ENCODE measurements at places on chromosomes 2 and 18.
A peak's percentile ranks its signal among the peaks of the same experiment; 100 is the strongest.

DNA sequence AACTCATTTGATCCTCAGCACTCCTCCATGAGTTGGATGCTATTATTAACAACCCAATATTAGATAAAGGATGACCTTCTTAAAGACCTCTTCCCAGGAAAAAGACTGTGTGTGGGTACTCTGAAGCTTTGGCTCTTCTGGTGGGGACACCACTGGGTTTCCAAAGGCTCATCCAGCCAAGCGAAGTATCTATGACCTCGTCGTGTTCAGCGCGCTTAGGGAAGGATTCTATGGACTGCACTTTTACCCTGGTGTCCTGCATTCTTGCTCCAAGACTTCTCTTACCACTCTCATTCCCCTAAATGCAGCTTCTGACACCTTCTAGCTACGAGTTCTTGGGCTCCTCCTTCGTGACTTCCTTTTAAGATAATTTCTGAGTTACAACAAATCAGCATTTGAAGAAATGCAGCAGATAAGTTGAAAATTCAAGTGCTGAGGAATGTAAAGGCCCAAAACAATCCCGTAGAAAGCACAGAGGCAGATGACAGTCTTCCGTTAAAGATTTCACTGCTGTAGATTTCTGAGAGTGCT is 673 bp upstream of the HNMT start:
- DNase-seq = no peak

DNA sequence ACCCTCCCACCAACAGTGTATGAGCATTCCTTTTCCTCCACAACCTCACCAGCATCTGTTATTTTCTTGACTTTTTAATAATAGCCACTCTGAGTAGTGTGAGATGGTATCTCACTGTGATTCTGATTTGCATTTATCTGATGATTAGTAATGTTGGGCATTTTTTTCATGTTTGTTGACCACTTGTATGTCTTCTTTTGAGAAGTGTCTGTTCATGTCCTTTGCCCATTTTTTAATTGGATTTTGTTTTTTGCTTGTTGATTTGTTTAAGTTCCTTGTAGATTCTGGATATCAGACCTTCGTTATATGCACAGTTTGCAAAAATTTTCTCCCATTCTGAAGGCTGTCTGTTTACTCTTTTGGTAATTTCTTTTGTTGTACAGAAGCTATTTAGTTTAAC is 59.1 kb downstream of the SP100 start:
- no peak for DNase-seq

GRCh38 chr2:41828052-41828643 is 219.7 kb upstream of the PKDCC start:
- no peak for DNase-seq

DNA sequence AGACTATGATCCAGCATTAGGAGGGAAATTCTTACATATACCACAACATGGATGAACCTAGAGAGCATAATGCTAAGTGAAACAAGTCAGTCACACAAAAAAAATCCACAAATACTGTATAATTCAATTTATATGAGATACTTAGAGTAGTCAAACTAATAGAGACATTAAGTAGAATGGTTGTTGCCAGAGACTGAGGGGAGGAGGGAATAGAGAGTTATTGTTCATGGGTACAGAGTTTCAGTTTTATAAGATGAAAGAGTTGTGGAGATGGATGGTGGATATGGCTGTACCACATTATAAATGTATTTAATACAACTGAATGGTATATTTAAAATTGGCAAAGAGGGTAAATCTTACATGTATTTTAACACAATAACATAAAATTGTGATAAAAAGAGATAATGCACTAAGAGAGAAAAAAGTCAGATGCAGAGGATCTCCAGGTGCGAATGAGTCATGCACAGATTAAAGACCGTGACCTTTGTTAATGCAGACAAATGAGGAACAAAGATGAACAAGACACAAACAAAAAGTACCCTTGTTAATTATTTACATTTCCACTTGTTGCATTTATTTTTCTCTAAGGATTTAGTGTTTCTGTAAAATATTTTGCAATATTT is 541.7 kb upstream of the MEX3C start:
- no peak for DNase-seq

DNA sequence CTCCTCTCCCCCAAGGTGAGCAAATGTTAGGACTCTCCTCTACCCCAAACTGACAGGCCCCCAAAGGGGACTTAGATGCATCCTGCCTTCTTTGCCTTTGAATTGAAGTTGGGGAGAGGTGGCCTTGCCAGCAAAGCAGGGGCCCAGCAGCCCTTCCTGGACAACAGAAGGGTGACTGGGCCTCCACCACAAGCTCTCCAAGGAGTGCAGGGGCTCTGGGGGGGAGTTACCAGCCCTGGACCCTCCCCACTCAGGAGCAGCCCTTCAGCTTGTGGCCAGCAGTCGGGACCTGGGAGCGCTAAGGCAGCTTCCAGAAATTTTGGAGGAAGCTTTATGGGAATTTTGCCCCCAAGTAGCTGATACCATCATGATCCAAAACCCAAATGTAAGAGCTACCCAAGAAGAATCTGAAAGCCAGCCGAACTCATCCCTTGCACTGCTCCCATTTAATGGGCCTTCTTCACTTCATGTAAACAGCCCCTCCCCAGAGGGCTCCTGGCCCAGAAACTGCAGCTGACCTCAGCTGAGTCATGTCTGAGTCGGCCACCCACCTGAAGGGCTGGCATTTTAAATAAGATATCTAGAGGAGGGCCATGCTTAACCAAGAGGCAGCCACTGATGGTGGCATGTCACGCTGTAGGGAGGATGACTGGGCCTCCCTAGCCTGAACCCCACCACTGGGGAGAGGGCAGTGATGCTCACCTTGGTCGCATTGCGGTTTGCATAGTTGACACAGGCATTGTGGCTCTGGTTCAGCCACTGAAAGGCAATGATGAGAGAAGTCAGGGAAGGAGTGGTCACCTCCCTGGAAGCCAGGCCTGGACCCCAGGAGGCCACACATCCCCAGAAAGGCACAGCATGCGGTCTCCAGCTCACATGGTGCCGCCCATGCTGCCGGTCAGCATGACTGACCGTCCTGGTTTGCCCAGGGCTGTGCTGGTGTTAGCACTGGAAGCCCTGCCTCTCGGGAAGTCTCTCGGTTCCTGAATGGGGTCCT is 71.5 kb downstream of the SFXN5 start:
- peak; percentile 45 for DNase-seq

DNA sequence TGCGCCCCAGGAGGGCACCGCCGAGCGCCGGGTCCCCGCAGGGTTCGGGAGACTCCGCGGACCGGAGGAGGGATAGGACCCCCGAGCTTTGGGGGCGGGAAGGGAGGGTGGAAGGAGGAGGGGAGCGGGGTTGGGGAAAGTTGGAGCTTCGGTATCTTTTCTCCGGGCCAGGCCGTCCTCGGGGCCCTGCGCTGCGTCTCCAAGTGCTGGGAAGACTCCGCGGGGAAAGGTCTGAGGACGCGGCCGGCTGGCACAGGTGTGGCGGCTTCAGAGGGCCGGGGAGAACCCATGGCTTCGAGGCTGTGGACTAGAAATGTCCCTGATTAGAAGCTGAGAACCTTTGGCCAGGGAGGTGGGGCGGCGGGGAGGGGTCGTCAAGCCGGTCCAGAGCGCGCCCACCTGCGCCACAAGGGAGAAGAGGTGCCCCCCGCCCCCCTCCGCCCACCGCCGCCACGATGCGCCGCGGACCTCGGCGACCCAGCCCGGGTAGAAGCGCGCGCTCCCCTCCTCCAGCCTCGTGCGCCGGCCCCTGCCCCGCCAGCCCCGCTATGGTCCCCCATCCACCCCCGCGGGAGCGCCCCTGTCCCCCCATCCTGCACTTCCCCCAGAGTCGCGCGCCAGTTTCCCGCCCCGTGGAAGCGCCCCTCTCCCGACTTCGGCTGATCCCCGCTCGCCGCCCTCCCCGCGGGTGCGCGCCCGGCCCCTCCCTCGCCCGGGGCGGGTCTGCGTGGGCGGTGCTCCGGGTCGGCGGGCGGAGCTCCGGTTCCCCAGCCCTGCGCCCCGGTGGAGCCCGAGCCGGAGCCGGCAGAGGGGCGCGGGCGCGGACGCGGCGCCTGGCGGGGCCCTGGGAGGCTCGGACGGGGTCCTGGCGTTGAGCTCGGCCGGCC is at the start of gene SNTG2:
Gene SNTG2, plus strand, starts transcription at position 770 of the 887 bp plus-strand sequence. CDS start 148 bp downstream, outside the sequence.
- DNase-seq = peak; percentile 84

GRCh38 chr18:54089749-54090459 is 134.6 kb downstream of the MBD2 start:
- no peak for DNase-seq

GRCh38 chr2:147449323-147449991 is 395.4 kb upstream of the ACVR2A start:
- no peak for DNase-seq

GRCh38 chr2:15073664-15074063 is 441.1 kb downstream of the LRATD1 start:
- DNase-seq = no peak

DNA sequence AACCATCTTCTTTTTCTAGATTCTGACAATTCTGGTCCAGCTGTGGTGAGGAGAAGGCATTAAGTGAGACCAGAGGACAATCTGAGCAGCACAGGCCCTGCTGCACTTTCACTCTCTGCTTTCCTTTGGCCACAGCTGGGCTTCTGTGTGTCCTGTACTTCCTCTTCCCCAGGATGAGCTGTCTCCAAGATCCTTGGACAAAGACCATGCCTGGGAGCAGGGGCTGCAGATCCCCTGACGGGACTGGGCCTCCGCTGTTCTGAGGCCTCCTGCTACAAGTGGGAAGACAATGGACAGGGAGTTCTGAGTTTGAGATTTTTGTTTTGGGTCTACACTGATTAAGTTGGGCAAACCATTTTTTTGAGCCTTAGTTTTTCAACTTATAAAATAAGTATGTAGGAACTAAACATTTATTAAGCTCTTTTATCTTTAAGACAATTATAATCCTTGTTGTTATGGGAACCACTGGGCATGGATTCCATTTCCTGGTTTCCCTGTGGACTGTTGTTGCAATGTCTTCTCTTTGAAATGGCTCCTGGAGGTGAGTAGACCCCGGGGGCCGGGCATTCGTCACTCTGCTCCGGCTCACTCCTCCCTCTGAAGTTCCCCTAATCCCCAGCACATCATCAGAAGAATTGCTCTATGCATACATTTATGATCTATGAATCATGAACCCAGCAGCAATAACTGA is 266.6 kb downstream of the ACTR3 start:
- no peak for DNase-seq

- no peak for DNase-seq
Observed at GRCh38 chr2:62415019-62415431, 91.0 kb downstream of the TMEM17 start.

- DNase-seq = no peak
Observed at GRCh38 chr2:141508086-141508752, 622.6 kb downstream of the LRP1B start.

DNA sequence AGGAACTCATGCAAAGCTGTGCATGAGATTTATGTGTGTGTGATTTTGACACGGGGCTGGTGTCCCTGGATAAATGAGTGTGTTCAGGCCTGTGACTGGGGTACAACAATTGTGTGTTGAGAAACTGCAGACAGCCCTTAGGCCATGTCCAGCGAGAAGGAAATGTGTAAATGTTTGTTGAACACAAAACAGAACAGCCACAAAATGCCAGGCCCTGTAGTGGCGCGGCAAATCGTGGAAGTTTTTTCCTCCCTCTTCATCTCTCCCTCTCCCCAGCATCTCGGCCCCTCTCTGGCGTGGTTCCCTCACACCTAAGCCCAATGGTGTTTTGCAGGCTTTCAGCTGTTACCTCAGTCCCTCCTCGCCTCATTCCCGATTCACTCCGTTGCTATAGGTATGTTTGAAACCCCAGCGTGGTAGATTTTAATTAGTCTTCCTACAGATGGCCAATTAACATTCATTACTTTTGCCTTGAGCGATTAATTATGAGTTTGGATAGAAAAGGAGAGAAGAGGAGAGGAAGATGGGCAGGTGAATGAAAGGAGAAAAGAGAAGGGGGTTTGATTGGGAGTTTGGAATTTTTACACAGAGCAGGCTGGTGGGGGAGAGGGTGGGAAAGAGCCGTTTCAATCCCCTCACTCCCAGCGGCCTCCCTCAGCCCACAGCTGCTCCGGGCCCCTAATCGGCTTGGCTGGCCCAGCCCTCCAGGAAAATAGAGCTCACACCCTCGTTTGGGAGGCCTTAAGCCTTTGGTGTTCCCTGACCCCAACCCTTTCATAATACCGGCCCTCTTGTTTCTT is 10.8 kb downstream of the SPR start:
- DNase-seq = no peak

GRCh38 chr18:32095192-32095899 is 3.7 kb downstream of the RNF138 start:
- no peak for DNase-seq

GRCh38 chr18:13584825-13585224 is 141.5 kb downstream of the FAM210A start:
- DNase-seq = no peak
